Activated naive CD8-positive, alpha-beta T cell treated with anti-CD3 and anti-CD28 coated beads, Interleukin-2, amount 50 U/mL, for 16 hours (primary cell): ENCODE measurements at places on chromosomes 5 and 9.

DNA sequence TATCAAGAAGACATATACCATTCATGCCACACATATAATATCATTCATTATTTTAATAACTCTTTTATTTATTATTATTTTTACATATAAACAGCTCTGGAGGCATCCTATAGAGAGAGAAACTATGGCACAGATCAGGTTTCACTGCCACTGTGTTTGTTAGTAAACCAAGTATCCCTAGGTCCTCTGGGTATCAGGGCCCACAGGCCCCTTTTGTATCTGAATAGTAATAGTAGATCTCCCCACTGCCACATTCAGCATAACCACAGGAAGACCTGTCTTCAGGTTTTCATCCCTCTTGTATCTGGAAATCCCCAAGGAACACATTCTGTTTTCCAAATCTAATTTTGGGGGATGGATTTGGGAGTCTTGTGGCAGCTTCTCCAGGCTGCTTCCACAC is 94.0 kb downstream of the SPATA31D1 start:
- DNase-seq, result no peak

GRCh38 chr9:116075191-116075590 is 78.4 kb upstream of the PAPPA start:
- DNase-seq, result no peak

GRCh38 chr9:38019731-38020130 is 49.3 kb downstream of the SHB start:
- DNase-seq, result no peak

GRCh38 chr9:133246562-133246961 is 28.4 kb downstream of the ABO start:
- no peak for DNase-seq

DNA sequence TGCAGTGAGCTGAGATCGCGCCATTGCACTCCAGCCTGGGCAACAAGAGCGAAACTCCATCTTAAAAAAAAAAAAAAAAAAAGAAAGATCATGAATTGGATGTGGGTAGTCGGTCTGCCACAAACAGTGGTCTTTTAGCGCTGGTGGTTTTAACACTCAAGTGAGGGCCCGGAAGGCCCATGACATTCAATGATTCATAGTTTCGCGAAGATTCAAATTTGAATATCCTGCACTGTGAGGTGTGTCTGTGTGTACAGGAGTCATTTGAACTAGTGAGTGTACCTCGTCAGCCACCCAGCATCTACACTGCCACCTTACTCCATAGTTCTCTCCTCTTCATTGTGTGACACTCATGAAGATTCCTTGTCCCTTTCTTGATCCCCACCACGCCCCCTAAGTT is 41.3 kb downstream of the CFAP77 start:
- no peak for DNase-seq

DNA sequence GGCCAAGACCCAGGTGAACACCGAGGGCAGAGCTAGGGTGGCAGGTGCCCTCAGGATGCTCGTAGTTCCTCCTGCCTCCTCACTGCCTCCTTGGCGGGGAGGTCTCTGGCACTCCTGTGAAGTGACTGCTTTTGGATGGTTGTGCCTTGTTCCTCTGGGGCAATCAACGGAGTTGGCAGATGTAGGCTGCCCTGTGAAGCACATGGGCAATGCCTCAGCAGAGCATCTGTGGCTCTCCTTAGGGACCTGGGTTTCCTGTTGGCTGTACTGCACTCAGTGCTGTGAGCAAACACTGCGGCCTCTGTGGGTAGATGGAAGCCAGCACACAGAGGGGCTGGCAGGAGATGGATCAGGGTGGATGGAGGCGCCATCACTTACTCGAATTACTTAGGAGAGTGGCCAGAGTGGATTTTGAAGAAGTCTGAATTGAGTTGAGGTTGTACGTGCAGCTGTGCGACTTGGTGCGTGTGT is 71.4 kb upstream of the COL5A1 start:
- no peak for DNase-seq

- no peak for DNase-seq
These were observed 72.6 kb downstream of the SMARCA2 start for GRCh38 chr9:2087500-2088313.

DNA sequence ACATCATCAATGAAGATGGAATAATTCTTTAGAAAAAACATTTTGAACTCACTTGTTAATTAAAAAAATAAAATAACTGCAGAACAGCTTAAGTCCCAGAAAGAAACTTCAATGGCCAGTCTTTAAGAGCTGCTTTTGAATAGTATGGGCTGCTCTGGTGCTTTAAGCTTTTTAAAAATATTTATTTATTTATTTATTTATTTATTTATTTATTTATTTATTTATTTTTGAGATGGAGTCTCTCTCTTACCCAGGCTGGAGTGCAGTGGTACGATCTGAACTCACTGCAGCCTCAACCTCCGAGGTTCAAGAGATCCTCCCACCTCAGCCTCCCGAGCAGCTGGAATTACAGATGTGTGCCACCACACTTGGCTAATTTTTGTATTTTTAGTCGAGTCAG is 516.3 kb upstream of the DAP start:
- no peak for DNase-seq

GRCh38 chr9:137404961-137405567 is 17.9 kb downstream of the EXD3 start:
- no peak for DNase-seq

- peak; percentile 39 for DNase-seq
These were observed 637 bp upstream of the ERBIN start for GRCh38 chr5:65925601-65926275.

DNA sequence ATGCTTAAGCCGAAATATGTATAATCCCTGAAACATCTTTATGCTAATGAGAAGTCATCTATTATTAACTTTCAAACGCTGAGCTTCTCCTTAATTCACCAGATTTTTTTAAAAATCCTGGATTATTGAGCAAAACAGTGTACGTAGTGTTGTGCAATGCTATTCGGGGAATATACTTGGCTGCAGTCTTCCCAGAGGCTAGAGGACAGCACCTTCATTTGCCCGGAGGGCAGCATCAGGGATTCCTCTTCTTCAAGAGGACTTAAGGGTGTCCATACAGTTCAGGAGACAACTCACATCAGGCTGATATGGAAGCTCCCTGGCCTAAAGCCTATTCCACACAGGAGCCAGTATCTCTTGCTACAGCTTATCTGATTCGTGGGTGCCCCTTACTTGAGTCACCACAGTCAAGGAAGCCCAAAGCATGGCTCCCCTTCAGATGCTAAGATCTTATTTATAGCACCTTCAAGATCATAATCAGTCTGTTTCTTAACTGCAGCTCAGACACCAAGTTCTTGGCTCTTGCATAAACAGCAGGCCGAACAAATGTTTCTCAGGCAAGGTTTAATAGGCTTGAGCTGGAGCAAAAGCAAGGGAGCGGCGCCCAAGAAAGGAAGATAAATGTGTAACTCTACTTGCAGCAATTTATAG is 29.4 kb downstream of the NUTM2F start:
- DNase-seq, result no peak

- no peak for DNase-seq
These were observed 69.3 kb downstream of the HSD17B3 start for GRCh38 chr9:96232539-96233241.

- no peak for DNase-seq
These were observed 5.0 kb upstream of the NSD1 start for GRCh38 chr5:177128551-177128981.

- DNase-seq, result no peak
These were observed 1.2 kb downstream of the FBXO10 start for GRCh38 chr9:37575001-37575400.

DNA sequence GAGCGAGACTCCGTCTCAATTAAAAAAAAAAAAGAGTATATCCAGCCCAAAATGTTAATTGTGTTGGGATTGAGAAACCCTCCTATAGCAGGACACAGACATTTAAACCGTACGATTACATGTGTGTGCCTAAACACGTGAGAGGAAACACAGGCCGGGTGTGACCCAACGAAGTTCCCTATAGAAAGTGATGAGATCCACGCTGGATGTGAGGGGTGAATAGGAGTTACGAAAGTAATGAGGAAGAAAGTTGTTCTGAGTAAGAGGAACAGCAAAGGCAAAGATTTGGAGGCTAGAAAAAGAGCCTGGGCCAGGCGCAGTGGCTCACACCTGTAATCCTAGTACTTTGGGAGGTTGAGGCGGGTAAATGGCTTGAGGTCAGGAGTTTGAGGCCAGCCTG is 13.6 kb downstream of the NAIF1 start:
- DNase-seq, result no peak
